NCI-H460 (cell line): ENCODE measurements at places on chromosomes 12 and 14. TPM values are rescaled to one million over a fixed set of nuclear protein-coding genes. Genes with fewer than 3 reads are reported as not detected.

SIX1 gene
- total RNA-seq = 8.4 and 9.6 TPM in 2 replicates

IL26 gene
- total RNA-seq = not detected in 2 replicates

KCNA1 gene
- not detected in 2 replicates for total RNA-seq

MMP19 gene
- total RNA-seq = not detected in 2 replicates

CD63 gene
- 434 and 500 TPM in 2 replicates for total RNA-seq

VPS37B gene
- 13.1 and 15.8 TPM in 2 replicates for total RNA-seq

IKBIP gene
- 43.3 and 43.6 TPM in 2 replicates for total RNA-seq

KRT72 gene
- not detected in 2 replicates for total RNA-seq

TMEM179 gene
- 3.7 and 3.8 TPM in 2 replicates for total RNA-seq

TCL1B gene
- total RNA-seq = not detected in 2 replicates

MYO1A gene
- not detected in 2 replicates for total RNA-seq

DNA sequence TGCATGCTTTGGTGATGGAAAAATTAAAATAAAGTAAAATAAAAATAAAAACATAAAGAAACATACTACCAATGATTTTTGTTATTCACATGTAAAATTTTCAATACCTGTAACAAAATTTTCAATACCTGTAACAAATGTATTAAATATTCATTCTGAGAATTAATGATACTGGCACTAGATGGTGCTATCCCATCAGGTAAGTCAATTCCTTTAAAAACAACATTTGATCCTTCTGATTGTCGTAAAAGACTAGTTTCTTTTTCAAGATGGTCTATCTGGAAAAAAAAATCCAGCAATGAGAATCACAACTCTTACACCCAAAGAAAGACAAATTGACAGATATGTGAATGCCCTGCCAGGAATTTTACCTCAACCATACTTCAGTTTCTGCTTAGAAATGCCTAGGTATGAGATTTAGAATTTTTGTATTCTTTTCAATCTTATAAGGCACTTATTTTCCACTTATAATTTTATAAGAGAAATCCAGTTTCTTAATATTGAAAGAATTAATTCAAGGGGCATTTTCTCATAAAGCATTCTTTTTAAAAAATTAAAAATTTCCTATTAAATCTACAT, 30.7 kb downstream of the CEP290 start:
- peak; percentile 45 for DNase-seq

DNA sequence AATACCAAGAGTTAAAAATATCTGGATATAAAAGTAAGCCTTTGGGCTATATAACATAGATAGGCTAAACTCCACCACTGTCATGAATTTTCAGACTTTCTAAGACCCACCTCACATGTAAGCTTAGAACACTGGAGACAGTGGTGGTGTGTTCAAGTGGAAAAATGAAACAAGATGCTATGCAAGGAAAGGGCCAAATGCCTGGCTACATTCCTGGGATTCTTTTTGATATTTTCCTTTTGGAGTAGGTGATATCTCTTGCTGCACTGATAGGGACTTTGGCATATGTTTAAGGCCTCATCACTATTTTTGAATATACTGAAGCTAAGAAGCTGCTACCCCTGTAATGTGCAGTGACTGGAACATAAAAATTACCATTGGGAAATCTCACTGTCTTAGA, 341.3 kb downstream of the SLC16A7 start:
- no peak for DNase-seq

DNA sequence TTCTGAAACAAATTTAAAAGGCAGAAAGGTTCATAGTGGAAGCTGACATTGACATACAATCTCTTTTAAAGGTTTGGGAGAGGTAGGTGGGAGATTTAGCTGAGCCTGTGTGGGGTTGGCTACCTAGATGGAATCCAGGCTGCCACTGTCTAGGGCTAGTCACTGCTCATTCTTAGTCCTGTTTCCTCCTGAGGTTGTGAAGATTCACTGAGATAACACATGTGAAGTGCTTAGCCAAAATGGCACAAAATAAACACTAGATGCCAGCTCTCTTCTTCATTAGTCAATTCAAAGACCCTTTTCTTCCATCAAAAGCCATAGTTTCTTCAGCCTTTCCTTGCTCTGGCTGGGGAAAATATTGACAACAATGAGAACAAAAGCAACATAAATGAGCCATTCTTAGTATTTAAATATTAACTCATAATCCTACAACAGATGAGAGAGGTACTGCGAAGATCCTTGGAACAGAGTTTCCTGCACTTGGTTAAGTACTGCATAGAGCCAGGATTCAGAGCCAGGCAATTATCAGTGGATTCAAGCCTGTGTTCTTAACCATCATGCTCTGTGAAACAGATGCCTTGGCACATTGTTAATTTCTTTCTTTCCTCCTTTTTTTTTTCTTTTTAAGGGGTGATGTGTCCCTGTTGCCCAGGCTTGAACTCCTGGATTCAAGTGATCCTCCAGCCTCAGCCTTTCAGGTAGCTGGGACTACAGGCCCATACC, 3.5 kb downstream of the MYF6 start:
- DNase-seq = no peak

- DNase-seq = peak; percentile 62
Observed at GRCh38 chr12:6039894-6040601, 84.4 kb downstream of the VWF start.

DNA sequence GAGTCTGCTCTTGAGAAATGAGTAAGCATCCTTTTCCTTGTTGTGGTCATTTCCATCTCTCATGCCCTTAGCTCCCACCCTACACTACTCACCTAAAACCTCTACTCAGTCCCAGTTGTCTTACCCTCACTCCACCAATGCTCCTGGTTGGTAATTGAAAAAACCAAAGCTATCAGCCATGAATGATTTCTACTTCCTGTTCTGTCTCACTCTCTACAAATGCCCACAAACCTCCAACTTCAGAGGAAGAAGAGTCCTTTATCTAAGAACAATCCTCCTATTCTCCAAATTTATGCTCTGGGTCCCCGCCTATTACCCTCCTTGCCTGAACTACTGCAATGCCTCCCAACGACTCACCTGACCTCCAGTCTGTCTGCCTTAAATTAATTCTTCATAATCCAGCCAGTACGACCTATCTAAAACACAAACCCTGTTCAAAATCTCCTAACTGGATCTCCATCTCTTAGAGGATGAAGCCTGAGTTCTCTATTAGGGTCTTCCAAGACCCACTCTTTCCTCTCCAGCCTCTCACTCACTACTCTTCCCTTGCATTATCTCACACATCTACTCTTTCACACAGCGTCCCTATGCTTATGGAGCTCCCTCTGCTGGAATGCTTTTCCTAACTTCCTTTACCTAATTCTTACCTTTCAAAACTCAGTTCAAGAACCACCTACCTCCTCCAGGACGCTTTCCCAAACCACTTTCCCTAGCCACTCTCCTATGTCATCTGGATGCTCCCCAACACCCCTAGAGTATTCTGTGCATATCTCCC, 2.2 kb downstream of the DHRS1 start:
- DNase-seq = peak; percentile 54

GRCh38 chr12:42762395-42762925, 172.9 kb upstream of the PRICKLE1 start:
- DNase-seq = no peak

DNA sequence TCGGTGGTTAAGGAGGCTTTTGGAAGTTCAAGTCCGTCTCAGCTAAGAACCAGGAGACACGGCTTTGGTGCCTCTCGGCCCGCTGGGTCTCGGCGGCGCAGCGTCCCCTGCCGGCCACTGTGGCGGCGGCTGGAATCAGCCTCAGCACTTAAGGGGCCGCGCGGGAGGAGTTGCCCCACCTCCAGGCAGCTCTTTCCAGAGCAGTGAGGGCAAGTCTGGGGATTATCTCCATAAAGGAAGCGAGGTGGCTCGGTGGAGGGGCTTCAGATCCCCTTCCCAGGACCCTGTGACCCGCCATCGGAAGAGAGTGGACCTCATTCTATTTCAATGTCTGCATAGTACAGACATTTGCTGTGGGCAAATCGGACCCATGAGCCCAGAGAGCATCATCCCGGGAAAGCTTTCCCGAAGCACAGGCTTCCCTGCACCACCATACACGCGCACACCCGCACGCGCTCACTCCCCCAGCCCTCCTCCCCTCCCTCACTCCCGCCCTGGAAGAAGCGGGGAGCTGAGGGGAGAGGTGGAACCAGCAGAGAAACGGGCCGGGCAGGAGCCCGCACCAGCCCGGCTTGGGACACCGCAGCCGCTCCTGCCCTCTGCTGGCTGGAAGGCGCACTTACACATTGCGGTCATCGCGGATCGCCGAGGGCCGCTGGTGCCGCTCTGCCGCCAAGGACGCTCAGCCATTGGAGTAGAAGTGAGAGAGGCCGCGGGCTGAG, 15.9 kb downstream of the RNASE2 start:
- DNase-seq = peak; percentile 81

- DNase-seq = no peak
Observed at GRCh38 chr12:12880537-12880936, 10.8 kb upstream of the GPRC5A start.

- no peak for DNase-seq
Observed at GRCh38 chr12:48993787-48994186, 5.4 kb downstream of the DDN start.

- no peak for DNase-seq
Observed at GRCh38 chr14:105472486-105472991, 2.1 kb upstream of the CRIP2 start.
